Left forelimb (tissue), 1 donor: ENCODE measurements at places on chromosomes 16 and 17.

GRCh38 chr17:42950044-42950783 lies 14.0 kb downstream of the AARSD1 start:
- no peak for DNase-seq

GRCh38 chr16:1990351-1991134 lies 773 bp downstream of the SYNGR3 start:
- DNase-seq, result no peak

DNA sequence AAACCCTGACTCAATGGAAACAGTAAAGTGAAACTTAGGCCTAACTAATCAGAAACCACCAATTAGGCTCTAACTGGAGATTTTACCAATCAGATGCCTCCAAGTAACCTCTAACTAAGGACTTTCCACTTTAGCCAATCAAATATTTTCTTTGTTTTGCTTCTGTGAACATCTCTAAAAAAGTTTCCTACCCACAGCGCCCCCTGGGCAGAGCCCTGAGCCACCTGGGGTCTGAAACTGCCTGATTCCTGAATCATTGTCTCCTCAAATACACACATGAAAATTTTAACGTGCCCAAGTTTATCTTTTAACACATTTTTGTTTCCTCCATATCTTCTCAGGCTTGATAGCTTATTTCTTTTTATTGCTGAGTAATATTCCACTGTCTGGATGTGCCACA lies 19.0 kb downstream of the ADAD2 start:
- no peak for DNase-seq

- no peak for DNase-seq
These were observed 251.9 kb downstream of the IRX3 start for GRCh38 chr16:54034684-54035083.

DNA sequence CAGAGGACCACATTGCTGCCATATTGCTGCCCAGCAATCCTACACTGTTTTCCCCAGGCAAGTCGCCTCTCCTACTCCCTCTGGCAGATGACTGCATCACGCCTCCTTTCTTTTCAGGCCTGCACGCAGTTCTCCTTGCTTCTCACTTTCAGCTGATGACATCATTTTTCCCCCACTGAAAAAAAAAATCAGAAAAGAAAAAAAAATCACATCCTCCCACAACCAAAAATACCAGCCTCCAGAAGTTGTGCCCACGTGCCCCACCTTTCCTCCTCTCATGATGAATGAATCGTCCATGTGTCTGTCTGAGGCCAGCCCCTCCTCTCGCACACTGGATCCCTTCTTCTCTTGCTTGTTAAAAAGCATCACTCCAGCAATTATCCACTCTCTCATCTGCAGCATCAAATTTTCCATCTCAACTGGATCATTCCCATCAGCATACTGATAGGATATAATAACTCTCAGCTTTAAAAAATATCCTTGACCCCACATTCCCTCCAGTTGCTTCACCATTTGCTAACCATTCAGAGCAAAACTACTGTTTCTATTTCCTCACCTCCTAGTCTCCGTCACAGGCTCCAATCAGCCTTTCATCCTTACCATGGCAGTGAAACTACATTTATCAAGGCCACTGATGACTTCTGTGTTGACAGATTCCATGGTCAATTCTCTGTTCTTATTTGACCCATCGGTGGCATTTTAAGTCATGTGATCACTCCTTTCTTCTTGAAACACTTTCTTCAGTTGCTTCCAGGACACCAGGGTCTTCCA lies 30.1 kb upstream of the DYNLL2 start:
- no peak for DNase-seq

DNA sequence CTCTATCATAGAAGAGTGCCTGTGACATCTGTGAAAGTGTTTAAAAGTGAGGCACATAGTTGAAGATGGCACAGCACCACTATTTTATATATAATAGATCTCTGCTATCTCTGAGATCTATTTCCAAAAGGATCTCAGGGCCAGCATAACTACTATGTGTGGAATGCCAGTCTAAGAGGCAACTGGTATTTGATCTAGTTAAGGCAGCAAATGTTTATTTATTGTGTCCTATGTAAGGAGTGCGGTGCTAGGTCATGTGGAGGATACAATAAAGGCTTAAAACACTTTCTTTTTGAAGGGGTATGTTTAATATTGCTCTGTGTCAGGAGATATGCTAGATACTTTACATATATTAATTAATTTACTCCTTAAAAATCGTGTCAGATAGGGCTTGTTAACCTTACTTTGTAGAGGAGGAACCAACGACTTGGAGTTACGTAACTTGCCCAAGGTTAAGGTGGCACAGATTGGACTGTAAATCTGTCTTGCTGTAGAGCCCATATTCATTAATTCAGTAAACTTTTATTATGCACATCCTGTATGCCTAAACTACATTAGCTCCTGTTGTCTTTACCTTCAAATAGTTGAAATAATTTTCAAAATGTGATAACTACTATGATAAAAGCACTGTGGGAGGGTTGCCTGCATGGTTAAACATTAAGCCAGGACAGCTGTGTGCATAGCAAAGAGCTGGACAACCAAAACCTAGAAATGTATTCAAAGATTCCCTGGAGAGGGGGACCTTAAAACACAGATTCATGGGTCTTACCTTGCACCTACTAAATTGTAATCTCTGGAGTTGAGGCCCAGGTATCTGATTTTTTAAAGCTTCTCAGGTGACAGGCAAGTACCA lies 83.3 kb downstream of the NLK start:
- DNase-seq, result no peak

DNA sequence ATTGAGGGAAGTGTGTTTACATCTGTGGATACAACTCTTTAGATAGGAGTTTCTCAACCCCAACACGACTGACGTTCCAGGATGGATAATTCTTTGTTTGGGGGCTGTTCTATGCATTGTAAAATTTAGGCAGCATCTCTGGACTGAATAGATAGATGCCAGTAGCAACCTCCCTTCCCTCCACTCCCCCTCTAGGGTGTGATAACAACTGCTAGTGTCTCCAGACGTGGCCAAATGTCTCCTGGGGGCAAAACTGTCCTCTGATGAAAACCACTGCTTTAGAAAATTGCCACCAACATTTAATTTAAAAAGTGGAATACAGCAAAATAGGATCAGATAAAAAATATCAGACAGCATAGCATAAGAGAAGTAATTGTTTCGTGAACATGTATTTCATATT lies 79.9 kb downstream of the HS3ST3A1 start:
- DNase-seq, result no peak

DNA sequence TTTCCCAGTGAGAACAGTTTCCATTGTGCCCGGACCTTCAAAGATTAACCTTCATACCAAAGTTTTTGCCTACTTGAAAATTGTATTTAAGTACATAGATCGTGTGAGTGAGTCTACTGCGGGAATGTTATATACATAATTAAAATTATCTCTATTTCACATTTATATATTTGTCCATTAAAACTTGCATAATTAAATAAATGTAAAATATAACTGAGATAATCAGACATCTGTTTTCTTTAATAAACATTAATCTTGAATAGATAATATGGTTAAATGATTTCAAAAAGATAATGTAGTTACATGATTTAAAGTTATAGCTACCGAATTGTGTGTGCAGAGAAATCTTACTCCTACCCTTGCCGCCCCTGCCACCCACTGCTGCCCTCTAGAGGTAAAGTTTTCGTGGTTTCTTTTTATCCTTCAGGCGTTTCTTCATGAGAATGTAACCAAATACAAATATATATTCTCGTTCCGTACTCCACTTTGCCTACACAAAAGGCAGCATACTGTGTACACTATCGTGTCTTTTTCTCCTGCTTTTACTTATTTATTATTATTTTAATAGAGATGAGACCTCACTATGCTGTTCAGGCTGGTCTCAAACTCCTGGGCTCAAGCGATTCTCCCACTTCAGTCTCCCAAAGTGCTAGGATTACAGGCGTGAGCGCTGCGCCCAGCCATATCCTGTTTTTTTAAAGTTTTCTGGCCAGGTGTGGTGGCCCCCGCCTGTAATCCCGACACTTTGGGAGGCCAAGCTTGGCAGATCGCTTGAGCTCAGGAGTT lies 35.6 kb downstream of the RPA1 start:
- DNase-seq, result no peak

GRCh38 chr16:29702269-29702668 lies 23.3 kb downstream of the QPRT start:
- no peak for DNase-seq

DNA sequence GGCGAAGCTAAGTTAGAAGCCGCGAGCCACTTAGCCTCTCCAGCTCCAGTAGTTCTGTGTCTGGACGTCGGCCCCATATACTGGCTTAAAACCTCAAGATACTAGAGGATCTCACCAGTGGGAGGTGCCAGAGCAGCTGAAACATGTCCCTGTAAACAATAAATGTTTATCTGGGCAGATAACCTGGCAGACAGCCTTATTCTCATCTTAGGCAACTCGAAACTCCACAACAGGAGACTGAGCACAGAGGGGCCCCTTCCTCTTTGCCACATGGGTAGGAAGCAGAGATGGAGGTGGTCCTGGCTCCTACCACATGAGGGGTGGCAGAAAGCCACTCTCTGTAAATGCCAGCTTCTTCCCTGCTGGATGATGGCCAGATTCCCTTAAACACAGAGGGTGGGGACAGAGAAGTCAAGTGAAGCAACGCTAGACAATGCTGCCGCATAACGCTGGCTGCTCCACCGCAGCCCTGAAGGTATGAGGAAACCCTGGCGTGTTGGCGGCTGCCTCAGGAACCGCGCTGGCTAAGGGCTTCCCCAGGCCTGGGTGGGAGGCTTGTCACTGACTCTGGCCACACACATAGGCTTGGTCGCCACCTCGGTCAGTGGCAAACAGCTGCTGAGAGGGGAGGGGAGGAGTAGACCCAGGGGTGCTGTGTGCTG lies 67.9 kb downstream of the HIC1 start:
- DNase-seq, result no peak

DNA sequence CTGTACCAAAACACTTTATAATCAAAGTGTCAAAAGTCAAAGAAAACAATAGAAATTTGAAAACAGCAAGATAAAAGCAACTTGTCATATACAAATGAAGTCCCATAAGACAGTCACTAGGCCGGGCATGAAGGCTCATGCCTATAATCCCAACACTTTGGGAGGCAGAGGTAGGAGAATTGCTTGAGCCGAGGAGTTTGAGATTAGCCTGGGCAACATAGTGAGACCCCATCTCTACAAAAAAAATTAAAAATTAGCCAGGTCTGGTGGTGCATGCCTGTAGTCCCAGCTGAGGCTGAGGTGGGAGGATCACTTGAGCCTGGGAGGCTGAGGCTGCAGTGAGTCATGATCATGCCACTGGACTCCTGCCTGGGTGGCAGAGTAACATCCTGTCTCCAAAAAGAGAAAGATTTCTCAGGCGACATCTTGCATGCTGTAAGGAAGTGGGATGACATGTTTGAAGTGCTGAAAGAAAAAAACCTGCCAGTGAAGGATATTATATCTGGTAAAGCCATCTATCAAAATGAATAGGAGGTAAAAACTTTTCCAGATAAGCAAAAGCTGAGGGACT lies 98.7 kb upstream of the NACA2 start:
- no peak for DNase-seq
